ENCODE measurements at places on chromosomes 3 and 15. TPM values are rescaled to one million over a fixed set of nuclear protein-coding genes. Genes with fewer than 3 reads are reported as not detected.
A peak's percentile ranks its signal among the peaks of the same experiment; 100 is the strongest.

DNA sequence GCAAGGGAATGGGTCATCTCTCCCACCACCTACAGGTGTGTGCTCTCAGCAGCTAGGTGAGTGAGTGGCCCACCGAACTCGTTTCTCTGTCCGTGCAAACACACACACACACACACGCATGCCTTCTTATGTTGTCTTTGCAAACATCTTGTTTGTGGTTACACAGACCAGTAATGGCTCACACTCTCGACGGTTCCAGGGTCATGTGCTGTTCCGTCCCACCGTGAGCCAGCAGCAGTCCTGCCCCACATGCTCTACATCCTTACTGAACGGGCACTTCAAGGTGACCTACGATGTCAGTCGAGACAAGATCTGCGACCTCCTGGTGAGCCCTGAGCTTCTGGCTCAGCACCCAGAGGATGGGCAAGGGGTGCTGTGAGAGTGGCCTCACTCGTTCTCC lies 4.3 kb downstream of the ITIH1 start:
- peak; percentile 3 for DNase-seq

- DNase-seq: no peak
Measured at GRCh38 chr3:155978324-155978723, 107.9 kb downstream of the GMPS start.

DNA sequence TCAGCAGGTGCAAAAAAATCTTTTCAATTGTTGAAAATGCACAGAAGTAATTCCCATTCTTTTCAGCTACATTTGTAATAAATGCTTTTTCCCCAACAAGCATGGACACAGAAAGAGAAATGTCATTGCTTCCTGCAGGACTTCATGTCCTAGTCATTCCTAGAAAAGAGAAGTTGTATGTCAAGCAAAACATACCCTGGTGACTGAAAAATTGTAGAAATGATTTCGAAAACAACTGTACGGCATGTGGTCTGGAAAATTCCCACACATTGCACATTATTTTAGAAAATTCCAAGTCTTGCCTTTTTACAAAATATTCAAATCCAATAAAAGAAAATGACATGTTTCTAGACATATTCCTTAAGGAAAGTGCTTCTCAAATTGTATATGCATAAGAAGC lies 50.4 kb upstream of the ALCAM start:
- DNase-seq: no peak

- DNase-seq: peak; percentile 67
Measured at GRCh38 chr3:157089455-157090221, 70.3 kb downstream of the CCNL1 start.

DNA sequence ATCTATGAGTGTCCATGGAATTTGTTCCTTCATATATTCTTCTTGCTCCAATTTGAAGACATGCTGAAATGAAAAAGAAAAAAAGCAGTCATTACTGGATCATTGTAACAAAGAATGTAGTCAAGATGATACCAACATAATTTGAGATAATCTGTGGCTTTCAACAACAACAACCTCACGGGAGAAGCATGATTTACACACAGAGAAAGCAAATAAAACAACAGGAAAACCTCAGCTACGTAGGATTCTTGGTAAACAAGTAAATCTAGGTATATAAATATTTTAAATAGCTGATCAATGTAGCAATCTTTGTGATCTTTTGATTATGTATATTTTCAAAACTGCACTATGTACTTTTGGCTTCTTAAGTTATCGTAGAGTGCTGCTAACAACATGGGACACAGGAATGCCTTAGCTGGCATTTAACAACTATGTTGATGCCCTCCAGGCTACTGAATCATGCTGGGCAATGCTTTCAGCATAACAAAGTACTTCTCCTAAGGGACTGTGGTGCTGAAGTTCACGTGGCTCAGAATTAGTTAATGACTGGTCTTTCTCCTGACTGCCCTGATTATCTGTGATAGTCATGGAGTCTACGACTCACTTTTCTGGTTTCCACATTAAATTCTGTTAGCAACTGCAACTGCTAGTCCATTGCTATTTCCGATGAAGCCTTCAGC lies 96.5 kb upstream of the MYO5C start:
- no peak for DNase-seq

DNA sequence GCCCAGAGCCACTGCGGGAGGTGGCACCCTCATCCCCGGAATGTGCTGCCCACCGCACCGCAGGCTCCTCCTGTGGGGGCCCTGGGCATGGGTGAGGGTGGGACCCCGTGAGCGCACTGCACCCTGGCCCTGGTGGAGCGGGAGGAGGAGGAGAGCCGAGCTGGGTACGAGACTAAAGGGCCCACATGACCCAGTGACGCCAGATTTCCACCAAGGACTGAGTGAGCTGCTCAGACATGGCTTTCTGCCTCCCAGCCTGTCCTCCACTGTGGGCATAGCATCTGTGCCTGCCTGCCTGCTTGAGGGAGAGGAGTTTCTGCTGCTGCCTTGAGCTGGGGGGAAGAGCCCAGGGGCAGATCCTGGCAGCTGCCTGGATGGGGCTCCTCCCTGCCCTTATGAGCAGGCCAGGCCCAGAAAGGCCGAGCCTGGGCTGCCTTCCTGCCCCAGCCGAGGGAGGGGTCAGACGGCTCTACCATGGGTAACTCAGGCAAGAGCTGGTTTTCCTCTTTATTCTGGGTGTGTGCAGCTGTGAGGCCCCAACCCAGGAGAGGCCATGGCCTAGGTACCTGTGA lies 88.4 kb downstream of the VGLL4 start:
- DNase-seq: no peak

GRCh38 chr3:104604326-104605010 lies 762.2 kb upstream of the ALCAM start:
- DNase-seq: no peak

DNA sequence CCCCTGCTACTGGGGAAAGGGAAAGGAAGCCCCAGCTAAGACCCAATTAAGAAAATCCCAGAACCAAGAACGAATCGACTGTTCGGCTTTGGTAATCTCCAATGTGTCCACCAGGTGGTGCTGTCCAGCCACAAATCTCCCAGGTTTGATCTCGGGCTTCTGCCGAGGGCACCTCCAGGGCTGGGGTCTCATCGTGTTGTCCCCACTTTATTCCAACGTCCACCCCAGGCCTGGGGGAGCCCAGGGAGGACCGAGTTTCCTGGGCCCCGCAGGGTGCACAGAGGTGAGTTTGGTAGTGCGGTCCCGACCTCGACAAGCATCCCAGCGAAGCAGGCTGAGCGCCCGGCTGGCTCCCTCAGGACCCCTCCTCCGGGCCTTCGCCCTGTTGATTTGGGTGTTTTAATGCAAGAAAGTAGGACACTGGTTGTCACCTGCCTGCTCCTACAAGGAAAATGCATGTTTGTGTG lies 185.1 kb downstream of the GOLGA6L6 start:
- DNase-seq: peak; percentile 40

- peak; percentile 35 for DNase-seq
Measured at GRCh38 chr3:195543500-195544229, 540 bp upstream of the PPP1R2 start.

DNA sequence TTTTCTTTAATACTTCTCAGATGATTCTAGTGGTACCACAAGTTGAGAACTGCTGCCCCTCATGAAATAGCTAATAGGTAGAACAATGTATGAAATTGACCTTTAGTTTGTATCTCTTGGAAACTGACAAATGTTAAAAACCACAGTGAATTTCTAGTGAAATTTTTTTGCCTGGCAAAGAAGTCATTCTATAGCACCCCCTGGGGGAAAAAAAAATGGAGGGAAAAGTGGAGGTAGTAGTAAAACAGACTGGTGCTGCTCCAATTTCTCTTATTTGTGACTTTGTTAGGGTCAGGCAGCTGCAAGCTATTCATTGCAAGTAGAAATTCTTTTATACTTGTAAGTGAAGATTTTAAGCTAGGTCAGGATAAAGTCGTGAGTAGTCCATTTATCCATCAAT lies 605.0 kb downstream of the NLGN1 start:
- no peak for DNase-seq

DNA sequence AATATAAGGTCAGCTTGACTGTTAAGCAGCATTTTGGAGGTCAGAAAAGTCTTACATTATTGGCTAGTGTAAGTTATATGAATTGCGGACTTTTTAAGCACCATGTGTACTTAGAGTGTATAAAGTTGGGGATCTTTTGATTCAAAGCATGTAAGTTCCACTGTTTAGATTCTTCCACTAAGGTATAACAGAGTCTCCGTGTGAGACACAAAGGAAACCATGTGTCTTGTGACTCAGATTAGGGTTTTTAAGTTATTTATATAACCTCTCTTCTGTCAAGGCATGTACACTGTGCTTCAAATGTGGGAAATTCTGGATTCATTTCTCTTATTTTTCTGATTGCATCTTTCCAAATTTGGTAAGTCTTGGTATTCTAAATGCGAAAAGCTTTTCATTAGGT lies 143.5 kb upstream of the SOX2 start:
- DNase-seq: no peak

GRCh38 chr3:36923981-36924743 lies 20.7 kb downstream of the TRANK1 start:
- no peak for DNase-seq

GRCh38 chr3:122609798-122610559 lies 32.5 kb downstream of the PARP15 start:
- no peak for DNase-seq

DNA sequence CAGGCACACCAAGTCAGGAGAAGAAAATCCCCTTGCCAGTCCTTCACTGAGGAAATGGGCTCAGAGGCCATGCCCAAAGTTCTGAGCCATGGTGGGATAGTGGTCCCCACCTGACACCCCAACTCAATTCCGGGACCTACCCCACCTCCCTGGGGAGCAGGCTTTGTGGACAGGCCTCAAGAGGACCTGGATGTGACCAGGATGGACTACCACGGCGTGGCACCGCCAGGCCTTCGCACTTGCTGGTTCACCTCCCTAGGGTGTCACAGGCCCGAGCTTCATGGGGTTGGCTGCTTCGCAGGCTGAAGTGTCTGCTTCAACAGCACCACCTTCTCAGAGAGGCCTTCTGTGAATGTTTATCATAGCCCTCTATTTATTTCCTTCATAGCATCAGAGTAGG lies 31.7 kb downstream of the POC1A start:
- DNase-seq: no peak

DNA sequence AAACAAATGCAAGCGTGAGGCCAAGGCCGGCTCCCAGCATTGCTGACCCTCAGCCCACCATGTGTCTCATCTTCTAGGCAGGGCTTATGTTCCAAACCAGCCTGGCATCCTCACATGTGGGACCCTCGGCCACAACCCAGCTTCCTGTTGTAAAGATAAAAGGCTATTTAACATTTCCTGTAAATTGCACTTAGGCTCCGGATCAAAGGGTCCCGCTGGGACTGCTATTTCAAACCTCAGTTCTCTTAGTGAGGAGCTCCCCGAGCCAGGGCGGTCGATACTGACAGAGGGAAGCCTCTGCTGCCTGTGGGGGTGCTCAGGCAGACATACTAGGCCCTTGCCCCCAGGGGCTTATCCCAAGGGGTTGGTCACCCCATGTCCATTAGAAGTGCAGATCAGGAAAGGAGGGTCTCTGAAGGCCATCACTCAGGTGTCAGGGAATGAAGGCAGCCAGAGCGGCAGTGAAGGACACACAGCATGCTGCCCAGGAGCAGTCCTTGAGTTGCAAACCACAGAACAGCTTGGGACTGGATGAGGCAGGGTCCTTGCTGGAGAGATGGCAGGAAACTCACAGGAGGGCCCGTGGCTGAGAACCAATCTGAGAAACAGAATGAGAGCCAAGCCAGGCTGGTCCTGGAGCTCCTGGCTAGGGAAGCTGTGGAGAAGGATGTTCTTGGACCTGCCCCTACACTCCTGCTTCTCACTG lies 239.9 kb downstream of the TLE3 start:
- no peak for DNase-seq

GRCh38 chr3:49497606-49498005 lies 27.5 kb downstream of the DAG1 start:
- no peak for DNase-seq

- DNase-seq: no peak
Measured at GRCh38 chr3:127734754-127735473, 62.2 kb downstream of the ABTB1 start.

GRCh38 chr3:126854666-126855065 lies 128.2 kb upstream of the PLXNA1 start:
- DNase-seq: no peak

- DNase-seq: peak; percentile 70
Measured at GRCh38 chr3:64530434-64531049, 157.3 kb downstream of the ADAMTS9 start.

DNA sequence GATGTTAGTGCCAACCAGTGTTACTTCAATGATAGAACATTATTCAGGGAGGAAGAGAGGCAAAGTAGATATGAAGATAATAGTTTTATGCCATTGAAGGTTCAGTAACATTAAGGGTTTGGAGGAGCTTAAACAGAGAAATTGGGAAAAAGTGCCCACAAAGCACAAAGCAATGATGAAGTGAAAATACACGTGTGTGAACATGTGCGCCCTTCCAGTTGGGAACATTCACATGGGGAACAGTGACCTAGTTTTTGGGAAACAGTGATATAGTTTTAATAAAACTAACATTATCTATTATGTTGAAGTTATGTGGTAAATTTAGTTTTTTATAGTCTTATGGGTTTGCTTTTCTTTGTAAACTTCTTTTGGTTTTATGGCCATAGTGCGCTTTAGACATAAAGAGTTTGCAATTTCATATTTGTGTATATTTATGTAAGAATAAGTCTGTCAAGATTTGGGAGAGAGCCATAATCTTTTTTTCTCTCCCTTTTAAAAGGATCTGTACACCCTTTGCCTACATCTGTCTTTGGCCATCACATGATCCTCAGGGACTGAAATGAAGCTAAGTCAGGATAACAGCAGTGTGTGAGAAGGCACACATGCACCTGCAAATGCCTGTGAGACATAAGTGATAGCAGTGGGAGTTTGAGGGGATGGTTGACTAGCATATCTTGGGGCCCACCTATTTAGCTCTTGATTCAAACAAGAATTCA lies 450.3 kb upstream of the THRB start:
- no peak for DNase-seq

- DNase-seq: peak; percentile 16
Measured at GRCh38 chr15:98983334-98983733, 24.3 kb downstream of the PGPEP1L start.

DNA sequence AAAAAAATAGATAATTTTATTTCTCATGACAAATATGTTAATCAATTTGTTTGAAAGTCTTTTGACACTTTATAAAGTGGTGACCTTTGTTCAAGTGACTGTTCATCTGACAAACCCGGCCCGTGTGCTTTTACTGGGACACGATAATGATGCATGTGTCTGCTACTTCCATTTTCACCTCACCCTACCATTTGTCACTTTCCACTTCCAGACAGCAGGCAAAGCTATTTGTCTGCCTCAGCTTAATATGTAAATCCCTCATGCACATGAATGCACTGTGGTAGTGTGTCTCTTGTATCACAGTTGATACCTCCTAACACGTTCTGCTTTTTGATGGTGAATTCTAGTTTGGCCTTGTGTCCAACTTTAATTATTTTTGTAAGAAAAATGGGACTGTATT lies 204.3 kb downstream of the BBX start:
- no peak for DNase-seq

- DNase-seq: no peak
Measured at GRCh38 chr15:94582368-94582767, 351.0 kb downstream of the MCTP2 start.

GRCh38 chr15:84856731-84857417 lies 27.6 kb upstream of the SLC28A1 start:
- no peak for DNase-seq

Gene DNAH1
- total RNA-seq: 102 TPM

Gene PDZRN3
- total RNA-seq: 116 TPM

Gene RETNLB
- total RNA-seq: 62.7 TPM

Gene UBA7
- 95.4 TPM for total RNA-seq

Gene RYK
- 78.8 TPM for total RNA-seq

Gene XIRP1
- total RNA-seq: 0.40 TPM

Gene TOPAZ1
- total RNA-seq: not detected

Gene RYR3
- 7.9 TPM for total RNA-seq

Gene NOX5
- total RNA-seq: not detected

Gene SLC24A5
- total RNA-seq: not detected

Gene RTP3
- not detected for total RNA-seq

Gene CILP
- 15.0 TPM for total RNA-seq

Gene THSD4
- total RNA-seq: 57.2 TPM
